Stimulated activated CD8-positive, alpha-beta memory T cell treated with anti-CD3 and anti-CD28 coated beads, Interleukin-7, amount 100 ng/mL, for 24 hours (primary cell): ENCODE measurements at places on chromosomes 16 and 17.
A peak's percentile ranks its signal among the peaks of the same experiment; 100 is the strongest.

DNA sequence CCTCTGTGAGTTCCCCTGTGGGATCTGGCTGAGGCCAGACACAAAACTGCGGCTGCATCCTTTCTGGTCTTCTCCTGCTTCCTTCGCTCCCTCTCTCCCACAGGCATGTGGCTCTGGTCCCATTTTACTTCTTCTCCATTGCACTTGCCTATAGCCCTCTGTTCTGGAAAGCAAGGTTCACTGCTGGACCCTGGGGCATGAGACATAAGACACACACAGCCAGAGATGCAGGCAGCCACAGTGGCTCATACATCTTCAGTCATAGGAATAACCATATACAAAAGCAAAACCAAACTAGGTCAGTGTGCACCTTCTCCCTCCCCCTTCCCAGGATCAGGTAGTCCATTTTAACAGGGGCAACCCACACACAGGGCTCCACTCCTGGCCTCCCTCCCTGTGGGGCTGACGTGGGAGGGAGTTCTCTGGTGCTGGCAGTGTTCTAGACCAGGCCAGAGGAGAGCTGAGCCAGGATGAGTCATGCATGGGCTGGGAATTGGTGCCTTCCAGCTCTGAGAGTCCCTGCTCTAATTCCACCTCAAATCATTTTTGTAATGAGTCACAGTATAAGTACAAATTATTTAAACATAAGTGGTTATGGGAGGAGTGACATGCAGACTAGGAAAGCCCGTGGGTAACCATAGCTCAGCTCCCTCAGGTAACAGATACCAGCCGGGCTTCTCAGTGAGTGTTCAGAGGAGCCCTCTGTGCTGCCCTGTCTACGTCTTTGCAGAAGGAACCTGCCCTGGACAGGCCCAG, 58.0 kb downstream of the ASIC2 start:
- DNase-seq = no peak

GRCh38 chr16:77995843-77996455, 26.4 kb upstream of the CLEC3A start:
- DNase-seq = no peak

DNA sequence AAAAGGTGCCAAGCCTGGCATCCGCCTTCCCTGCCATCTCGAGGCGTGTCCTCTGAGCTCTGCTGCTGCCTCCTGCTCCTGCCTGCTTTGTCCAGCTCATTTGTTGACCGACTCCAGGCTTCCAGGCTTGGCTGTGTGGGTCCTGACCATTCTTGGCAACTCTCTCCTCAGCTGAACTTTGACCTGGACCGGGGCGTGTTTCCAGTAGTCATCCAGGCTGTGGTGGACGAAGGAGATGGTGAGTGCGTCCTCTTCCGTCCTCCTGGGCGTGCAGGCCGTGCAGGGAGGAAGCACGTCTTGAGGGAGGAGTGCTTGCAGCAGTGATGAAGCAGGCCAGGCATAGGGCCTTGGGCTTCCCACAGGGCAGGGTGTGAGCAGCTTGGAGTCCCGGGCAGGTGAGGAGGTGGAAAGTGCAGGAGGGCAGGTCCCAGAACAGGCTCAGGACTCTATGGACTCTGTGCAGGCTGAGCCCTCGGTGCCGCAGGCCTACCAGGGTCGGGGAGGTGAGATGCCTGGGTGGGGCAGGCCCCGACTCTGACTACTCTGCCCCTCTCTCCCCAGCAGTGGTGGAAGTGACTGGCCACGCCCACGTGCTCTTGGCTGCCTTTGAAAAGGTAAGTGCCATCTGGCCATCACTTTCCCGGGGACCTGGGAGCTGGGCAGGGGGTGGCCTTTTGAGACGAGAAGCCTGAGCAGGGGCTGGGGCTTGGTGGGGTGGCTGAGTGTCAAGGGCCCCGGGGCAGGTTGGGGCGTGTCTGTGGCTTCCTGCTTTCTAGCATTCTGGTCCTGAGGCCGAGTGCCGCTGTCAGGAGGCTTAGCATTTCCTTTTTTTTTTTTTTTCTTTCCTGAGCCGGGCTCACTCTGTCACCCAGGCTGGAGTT, 28.6 kb upstream of the NUDT16L1 start:
- DNase-seq = peak; percentile 31

DNA sequence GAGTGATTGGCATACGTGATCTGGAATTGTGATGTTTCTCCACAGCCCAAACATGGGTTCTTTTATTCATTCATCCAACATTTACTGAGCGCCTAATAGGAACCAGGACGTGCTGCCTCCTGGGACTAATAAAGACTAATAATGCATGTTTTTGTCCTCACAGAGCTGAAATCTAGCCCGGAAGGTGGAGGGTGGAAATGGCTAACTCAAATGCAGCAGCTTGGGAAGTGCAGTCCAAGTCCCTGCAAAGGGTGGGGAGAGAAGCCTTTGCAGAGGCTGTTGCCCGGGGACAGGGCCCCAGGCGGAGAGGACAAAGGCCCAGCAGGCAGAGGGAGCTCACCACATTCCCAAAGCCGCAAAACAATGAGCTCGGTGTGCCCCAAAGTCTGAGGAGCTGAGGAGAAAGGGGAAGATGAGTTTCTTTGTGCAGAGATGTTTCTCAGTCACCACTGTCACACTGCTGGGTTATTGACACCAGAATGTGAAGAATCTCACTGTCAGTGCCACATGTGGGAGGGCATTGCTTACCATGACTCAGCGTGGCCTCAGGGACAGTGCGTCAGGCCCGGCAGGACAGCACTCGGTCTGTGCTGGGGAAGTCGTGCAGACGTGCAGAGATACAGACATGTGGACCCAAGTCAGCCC, 118.2 kb upstream of the CHMP6 start:
- no peak for DNase-seq
